ENCODE measurements at places on chromosomes 16 and 17.

DNA sequence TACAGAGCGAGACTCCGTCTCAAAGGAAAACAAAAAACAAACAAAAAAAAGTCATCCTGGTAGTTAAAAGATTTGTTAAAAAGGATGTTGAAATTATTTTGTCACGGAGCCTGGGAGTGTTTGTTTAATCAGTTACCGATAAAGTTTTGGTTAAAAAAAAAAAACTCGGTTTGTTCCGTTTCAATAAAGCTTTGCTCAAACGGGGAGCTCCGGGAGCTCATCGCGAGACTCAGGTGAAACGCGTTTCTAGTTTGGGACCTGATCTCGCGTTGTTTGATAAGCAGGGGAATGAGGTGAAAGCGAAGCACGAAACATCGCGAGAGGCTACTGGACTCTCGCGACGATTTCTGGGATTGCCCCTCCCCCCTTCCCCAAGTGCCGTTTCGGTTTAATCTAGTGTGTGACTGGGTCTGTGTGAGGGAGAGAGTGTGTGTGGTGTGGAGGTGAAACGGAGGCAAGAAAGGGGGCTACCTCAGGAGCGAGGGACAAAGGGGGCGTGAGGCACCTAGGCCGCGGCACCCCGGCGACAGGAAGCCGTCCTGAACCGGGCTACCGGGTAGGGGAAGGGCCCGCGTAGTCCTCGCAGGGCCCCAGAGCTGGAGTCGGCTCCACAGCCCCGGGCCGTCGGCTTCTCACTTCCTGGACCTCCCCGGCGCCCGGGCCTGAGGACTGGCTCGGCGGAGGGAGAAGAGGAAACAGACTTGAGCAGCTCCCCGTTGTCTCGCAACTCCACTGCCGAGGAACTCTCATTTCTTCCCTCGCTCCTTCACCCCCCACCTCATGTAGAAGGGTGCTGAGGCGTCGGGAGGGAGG is at the start of gene CDK12:
Gene CDK12 (plus strand): TSS at position 374 of the 813 bp plus-strand sequence. CDS start 586 bp downstream, outside the sequence.
- DNase-seq, result peak; percentile 71

DNA sequence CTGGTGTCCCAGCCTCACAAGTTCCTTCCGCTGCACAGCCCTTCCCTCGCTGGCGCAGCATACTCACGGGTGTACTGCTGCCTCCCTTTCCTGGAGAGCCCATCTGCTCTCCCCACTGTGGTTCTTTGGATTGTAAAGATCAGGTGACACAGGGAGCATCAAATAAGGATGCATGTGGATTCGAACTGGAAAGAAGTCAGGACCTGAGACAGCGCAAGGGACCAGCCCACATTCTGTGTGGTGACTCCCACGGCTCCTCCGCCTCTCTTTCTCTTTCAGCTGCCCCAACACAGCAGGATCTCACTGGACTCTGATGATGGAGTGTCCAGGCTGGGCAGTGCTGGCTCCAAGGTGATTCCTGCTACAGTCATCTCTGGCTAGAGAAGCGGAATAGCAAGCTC is 8.1 kb downstream of the LDAF1 start:
- no peak for DNase-seq

DNA sequence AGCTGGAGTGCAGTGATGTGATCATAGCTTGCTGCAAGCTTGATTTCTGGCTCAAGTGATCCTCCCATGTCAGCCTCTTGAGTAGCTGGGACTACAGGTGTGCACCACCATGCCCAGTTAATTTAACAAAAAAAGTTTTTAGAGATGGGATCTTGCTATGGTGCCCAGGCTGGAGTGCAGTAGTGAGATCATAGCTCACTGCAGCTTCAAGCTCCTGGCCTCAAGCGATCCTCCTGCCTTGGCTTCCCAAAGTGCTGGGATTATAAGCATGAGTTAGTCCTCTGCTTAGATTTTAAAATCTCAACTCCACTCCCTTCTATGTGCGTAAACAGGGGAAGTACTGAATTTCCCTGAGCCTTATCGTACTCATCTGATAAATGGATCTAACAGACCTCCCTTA is 6.3 kb downstream of the RABEP2 start:
- no peak for DNase-seq

GRCh38 chr17:82300707-82301270 is 16.6 kb downstream of the CD7 start:
- peak; percentile 88 for DNase-seq

GRCh38 chr17:46122486-46122871 is 70.8 kb downstream of the KANSL1 start:
- no peak for DNase-seq

DNA sequence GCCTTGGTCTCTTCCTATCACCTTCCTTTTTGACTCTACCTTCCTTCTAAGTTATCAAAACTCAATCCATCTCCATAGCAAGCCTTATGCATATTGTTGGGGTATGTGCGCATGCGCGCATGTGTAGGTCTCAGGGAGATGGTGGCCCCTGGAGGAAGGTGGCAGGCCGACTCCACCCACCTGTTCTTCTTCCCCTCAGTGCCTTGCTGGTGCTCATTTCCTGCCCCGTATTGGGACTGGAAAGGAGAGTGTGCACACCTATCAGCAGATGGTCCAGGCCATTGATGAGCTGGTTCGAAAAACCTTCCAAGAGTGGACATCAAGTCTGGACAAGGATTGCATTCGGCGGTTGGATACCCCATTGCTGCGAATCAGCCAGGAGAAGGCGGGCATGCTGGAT is 25.2 kb downstream of the DNAH2 start:
- no peak for DNase-seq

- DNase-seq, result no peak
Measured at GRCh38 chr17:20103454-20104446, 94.6 kb downstream of the SPECC1 start.

GRCh38 chr17:60155815-60156214 is 6.0 kb downstream of the CA4 start:
- no peak for DNase-seq

DNA sequence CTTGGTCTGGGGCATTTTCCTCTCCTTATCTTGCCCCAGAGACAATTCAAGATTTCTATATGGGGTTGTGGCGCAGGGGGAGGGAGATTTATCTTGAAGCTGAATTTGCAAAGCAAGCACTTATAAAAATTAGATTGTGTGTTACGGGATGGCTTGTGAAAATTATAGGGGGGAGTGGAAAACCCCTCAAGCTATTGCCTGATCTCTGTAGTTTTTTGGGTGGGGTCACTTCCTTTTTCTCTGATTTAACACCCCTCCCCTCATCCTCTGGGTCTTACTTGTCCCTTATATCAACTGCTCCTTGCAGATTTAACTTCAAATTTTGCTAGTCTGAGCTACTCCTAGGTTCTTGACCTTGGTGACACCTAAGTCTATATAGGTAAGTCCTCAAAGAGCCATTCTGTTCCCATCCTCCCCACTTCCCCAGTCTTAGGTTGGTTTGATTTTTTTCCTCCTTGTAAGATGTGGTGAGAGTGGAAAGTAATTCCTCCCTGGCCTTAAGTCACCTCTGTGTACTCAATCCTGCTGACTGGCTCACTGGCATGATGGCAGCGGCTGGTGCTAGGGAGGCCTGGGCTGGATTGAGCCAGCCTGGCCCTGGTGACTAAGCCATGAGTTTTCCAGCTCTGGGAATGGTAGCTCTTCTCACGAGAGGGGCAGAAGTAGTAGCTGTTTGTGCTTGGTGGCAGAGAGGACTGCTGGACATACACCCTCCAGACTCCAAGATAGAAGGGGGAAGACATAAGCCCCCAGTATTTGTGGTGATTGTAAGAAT is 2.3 kb downstream of the ARL4D start:
- DNase-seq, result no peak

DNA sequence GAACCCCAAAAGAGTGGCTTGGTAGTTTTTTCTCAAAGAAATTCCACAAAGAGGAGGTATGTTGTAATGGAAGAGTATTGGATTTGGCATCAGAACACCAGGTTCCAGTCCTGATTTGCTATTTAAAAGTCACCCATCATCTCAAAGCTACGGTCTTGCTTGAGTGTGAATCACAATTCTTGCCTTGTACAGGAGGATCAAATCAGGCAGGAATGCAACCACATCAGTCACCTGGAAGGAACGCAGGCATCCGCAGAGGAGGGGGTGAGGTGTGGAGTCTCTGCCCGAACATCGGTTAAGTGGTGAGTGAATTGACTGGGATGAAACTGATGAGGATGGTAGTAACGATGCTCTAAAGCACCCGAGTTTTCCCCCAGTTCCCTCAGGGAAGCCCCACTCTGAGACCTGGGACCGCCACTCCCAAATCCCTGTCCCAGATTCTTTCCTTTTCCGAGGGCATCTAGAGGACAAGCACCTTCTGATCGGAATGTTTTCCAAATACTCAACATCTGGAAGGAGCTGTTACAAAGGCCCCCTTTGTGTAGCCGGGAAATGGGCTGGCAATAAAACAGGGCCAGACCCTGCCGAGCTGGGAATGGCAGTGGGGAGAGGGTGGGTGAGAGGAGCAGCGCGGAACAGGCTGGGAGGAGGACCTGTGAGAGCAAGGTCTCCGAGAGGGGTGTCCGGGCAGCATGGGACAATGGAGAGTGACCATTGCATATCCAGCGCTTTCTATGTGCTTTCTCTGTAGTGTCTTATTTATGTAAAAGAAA is 469.6 kb downstream of the SLC39A11 start:
- no peak for DNase-seq

- DNase-seq, result no peak
Measured at GRCh38 chr17:44005527-44006271, 1.3 kb downstream of the NAGS start.

DNA sequence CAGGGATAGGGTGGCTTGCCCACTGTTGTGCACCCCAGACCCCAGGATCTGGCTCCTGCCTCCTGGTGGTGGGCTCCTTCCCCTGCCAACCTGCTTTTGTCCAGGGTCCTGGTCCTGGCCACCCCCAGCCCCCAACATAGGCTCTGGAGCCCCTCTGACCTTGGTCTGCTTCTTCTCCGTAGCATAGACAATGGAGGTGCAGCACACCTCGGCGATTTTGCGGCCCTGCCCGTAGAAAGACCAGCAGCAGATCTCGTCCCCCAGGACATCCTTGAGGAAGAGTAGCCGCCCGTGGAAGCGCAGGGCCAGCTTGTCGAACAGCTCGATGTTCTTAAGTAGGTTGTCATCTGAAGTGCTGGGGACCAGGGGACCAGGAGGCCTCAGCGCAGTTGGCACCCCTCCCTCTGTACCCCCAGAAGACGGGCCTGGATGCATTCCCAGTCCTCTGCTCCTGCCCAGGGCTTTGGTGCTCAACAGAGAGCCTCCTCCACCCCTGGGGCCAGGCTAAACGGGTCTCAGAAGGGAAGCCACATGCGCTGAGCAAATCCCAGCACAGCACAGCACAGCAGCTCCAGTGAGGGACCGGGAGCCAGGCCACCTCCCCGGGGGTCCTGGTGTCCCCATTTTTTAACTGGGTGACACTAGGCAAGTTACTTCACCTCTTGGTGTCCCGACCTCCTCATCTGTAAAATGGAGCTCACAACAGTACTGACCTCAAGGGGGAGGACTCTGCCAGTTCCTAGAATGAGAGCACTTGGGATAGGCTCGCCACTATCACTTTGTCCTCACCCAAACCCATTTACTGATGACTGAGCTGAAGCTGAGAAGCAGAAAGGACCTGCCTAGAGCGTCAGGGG is 10.8 kb downstream of the ASPHD1 start:
- DNase-seq, result no peak

DNA sequence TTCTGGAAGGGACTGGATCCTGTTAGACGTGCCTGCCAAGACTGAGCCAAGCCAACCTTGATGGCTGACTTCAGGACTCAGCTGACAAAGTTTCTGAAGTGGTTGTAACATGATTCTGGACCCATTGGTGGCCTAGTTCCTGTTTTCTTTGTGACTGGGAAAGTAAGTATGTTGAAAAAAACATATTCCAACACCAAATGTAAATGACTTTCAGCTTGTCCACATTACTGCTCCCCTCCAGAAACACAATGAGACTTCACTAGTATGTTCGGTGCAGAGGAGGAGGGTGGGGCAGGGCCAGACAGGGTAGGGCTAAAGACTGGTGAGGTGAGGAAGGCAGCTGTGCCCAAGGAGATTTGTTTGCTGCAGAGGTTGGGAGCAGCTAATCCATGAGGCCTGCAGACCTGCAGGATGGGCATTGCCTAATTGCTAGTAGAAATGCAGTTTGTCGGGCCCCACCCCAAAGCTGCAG is 26.4 kb downstream of the NMT1 start:
- no peak for DNase-seq

GRCh38 chr16:49782405-49782804 is 73.5 kb downstream of the ZNF423 start:
- DNase-seq, result no peak

- no peak for DNase-seq
Measured at GRCh38 chr17:8724451-8724850, 20.2 kb downstream of the CCDC42 start.

GRCh38 chr16:12627394-12627793 is 176.3 kb downstream of the CPPED1 start:
- no peak for DNase-seq

DNA sequence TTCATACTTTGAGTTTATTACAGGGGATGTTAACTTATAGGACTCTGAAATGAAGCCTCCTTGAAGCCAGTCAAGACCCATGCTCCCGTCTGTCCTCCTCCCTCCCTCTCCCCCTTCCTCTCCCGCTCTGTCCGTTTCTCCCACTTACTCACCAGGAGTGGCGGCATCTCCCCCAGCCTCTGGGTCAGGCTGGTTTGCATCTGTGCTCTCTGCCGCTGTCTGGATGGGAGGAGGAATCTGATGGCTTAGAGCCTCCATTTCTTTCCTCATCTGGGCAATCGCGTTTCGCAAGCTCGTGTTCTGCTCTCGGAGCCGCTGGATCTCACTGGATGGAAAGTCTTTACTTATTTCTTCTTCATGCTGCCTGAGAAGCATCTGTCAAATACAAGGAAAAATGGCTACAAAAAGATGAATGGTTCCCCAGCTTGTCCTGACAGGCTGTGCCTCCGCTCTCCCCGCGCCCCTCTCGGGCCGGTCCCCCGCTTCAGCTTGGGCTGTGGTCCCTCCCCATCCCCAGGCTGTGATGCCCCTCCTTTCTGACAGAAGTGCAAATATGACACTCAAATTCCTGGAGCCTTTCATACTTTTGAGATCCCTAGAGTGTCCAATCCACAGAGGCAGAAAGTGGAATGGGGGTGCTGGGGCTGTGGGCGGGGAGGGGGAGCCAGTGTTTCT is 40.0 kb downstream of the CCDC57 start:
- DNase-seq, result no peak

DNA sequence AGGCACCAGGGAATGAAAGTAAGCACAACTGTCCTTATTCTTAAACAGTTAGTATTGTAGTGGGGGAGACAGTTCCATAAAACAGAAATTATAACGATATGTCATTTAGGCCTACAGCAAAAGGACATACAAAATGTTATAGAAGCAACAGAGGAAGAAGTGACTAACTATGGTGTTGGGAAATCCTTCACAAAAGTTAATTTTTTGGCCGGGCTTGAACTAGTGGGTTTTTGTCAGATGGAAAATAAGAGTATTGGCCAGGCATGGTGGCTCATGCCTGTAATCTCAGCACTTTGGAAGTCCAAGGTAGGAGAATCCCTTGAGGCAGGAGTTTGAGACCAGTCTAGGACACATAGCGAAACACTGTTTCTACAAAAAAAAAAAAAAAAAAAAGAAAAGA is 127.8 kb downstream of the SSH2 start:
- DNase-seq, result no peak

- DNase-seq, result no peak
Measured at GRCh38 chr17:45147581-45148182, 593 bp upstream of the HEXIM1 start.

DNA sequence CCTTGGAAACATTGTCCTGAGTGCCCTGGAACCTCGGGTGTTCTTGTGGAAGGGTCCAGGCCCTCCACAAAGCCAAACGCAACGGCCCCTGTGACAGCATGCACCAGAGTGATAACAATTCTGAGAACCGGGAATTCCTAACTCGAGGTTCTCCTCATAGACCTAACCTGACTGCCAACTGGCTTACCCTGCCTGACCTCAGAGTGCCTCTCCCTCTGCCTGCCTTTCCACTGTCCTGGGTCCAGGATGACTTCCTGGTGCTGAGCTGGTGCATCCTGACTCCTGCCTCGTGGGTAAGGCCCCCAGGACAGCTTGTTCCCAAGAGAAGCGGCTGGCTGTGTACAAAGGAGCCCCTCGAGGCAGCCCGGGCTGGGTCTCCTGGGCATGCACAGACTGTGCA is 51.8 kb downstream of the SRL start:
- DNase-seq, result no peak

All from 8988T (cell line).